Tibial artery (tissue), 4 donors: ENCODE measurements at places on chromosomes 1 and 21.
A peak's percentile ranks its signal among the peaks of the same experiment; 100 is the strongest.

GRCh38 chr1:62727656-62728407 lies 39.6 kb upstream of the DOCK7 start:
- no peak for DNase-seq

DNA sequence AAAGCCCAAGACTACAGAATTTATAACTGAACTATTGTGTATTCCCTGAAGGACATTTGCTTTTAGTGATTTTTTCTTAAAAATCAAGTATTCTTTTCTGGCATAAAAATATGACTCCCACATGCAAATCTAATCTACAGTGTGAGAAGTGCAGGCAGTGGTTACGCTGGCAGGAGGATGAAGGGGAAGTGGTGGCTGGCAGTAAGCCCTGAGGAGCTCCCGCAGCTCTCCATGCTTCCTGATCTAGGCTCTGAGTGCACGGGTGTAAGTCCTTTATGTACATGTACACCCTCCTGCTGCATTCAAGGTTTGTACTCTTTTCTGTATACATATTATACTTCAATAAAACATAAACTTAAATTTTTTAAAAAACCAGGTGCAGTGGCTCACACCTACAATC lies 67.5 kb upstream of the PRDX6 start:
- DNase-seq, result peak; percentile 35

GRCh38 chr1:50724626-50725286 lies 235.3 kb downstream of the FAF1 start:
- no peak for DNase-seq

GRCh38 chr1:29824511-29825273 lies 588.4 kb downstream of the PTPRU start:
- peak; percentile 38 for DNase-seq

DNA sequence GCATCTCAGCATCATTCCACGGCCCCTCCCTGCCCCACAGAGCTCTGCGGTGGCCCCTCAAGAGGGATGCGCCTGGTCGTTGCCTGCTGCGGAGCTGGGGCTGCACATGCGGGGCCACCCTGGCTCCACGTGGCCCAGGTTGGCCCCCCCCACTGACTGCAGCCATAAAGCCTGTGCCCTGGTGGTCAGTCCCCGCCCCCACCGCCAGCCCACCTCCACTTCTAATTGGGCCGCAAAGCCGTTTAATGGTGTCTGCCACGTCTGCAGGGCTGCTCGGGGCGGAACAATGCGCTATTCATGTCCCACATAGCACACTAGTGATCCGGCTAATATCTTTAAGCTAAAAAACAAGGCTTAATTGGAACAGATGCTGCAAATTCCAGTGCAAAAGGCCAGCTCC lies 33.5 kb upstream of the ACTRT2 start:
- no peak for DNase-seq

DNA sequence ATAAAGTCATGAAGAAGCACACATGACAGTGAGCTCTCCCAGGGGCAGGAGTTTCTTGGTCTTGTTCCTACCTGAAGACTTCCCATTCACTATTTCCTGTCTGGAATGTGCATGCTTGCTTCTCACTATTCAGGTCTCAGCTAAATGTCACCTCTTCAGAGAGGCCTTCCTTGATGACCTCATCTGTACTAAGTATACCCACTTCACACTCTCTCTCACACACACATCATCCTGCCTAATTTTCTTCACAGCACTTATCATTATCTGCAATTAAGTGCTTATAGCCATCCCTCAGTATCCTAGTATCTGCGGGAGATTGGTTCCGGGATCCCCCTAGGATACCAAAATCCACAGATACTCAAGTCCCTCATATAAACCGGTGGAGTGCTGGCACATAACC lies 146.4 kb upstream of the IVNS1ABP start:
- no peak for DNase-seq

GRCh38 chr1:110375490-110375889 lies 15.3 kb downstream of the SLC16A4 start:
- DNase-seq, result no peak

DNA sequence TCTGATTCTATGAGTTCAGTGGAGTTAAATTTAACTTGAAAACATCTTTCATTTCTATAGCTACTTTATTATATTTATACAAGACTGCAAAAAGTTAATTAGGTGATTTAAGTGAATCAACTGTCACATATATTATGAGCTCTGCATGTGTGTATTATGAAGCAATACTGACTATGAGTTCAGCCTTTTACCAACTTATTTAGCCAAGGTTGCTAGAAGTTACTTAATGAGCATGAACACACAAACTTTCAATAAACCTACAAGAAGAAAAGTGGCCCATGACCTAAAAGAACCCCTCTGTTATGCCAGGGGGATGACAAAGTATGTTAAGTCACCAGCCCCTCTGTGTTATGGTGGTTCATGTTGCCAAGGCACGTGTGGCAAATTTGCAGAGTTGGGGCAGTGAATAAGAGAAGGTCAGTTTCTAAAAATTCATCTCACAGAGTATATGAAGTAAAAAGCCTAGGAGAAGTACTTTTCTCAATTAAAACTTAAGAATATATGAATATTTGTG lies 86.7 kb upstream of the LYPLAL1 start:
- DNase-seq, result no peak
